ENCODE measurements at places on chromosomes 6 and 20. TPM values are rescaled to one million over a fixed set of nuclear protein-coding genes. Genes with fewer than 3 reads are reported as not detected.

PPP1R3G gene
- 4.0 TPM for total RNA-seq

MEP1A gene
- not detected for total RNA-seq

CGA gene
- total RNA-seq = not detected

OR2J3 gene
- total RNA-seq = not detected

PRR18 gene
- total RNA-seq = not detected

MOG gene
- not detected for total RNA-seq
